Kidney (tissue), 22 donors: ENCODE measurements at places on chromosomes 4 and X.

DNA sequence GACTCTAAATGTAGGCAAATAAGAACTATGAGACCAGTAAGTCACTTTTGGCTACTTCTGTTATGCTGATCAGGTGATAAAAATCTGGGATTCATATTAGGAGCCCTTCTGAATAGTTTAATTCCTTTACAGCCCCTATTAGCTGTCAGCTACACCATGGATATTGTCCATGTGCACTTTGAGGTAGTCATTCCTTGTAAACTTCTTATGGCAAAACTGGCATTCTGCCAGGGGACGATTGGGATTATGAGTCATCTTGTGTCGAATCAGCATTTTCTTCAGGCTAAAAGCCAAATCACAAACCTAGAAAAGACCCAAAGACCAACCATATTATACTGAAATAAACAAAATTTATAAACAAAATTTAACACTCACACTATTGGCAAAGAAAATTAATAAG lies 227.6 kb downstream of the PRDM5 start:
- no peak for DNase-seq

GRCh38 chr4:17400686-17401085 lies 111.2 kb downstream of the QDPR start:
- DNase-seq, result no peak

DNA sequence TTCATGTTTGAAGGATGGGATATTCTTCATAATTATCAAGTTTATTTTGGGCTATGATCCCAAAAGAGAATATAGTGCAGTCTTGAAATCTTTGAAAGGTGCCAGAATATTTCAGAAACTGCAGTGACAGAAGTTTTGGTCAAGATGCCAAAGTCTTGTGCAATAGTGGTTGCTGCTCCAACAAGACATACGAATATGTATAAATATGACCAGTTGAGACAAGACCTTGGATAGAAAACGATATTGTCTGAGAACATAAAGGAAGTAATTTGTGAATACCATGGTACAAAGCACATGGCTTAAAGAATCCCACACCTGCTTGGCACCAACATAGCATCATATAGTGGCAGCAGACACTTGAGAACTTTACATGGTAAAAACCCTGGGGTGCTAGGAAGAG lies 48.6 kb upstream of the AMELX start:
- DNase-seq, result no peak

- DNase-seq, result peak; percentile 59
Measured at GRCh38 chr4:2962614-2963174, 512 bp downstream of the NOP14 start.

- no peak for DNase-seq
Measured at GRCh38 chr4:56261027-56261426, 126.3 kb downstream of the AASDH start.

DNA sequence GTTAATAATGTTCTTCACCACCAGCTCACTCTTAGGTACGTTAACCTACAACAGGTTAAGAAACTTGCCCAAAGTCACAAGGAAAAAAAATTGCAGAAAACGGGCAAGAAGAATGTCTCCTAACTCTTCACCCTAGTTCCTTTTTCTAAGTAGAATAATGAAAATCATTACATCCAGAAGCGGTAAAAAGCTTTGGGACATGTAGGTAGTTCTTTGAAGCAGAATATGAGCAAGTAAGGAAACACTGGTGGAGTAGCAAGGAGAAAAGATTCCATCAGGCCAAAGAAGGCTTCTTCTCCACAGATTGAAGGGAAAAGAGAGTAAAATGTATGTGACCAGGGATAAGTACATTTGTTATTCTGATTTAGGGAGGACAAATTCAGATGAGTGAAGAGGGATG lies 4.1 kb downstream of the CAMK2D start:
- no peak for DNase-seq

DNA sequence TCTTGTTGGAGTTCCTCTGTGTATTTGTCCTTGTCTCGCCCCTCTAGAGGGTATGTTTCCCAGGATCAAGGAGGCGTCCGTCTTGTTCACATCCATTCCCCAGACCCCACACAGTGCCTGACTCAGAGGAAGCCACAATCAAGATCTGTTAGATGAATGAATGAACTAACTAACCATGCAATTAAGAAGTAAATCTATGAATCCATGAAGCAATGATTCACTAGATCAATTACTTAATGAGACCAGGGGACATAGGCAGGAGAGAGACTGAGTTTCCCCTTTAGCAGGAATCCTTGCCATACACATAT lies 11.9 kb downstream of the BLOC1S4 start:
- no peak for DNase-seq

- DNase-seq, result no peak
Measured at GRCh38 chr4:94534401-94535312, 82.9 kb downstream of the PDLIM5 start.

DNA sequence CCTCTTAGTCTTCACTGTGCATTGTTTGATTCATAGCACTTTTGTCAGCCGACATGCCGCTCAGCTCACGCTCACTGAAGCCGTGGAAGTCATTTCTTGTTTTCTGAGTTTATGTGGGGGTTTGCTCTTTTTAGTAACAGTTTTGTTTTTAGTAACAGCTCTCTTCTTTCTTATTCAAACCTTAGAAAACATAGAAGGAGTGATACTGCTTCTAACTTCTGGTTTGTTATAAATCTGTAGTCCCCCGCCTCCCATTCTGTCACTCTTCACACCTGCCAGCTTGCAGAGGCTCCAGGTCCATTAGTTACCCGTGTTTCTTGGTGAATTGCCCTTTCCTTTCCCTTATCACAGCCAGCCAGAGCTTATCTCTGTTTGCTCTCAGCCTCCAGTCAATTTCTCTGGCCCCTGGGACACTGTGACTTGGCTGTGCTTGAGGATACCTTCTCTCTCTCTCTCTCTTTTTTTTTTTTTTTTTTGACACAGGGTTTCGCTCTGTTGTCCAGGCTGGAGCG lies 50.5 kb downstream of the GRK4 start:
- DNase-seq, result no peak
